EL (cell line): ENCODE measurements at places on chromosomes 16 and 17.

GRCh38 chr16:19114359-19115147 is 789 bp downstream of the ITPRIPL2 start:
- DNase-seq = peak; percentile 67

- DNase-seq = no peak
Measured at GRCh38 chr16:290015-290680, 7.2 kb downstream of the PDIA2 start.

DNA sequence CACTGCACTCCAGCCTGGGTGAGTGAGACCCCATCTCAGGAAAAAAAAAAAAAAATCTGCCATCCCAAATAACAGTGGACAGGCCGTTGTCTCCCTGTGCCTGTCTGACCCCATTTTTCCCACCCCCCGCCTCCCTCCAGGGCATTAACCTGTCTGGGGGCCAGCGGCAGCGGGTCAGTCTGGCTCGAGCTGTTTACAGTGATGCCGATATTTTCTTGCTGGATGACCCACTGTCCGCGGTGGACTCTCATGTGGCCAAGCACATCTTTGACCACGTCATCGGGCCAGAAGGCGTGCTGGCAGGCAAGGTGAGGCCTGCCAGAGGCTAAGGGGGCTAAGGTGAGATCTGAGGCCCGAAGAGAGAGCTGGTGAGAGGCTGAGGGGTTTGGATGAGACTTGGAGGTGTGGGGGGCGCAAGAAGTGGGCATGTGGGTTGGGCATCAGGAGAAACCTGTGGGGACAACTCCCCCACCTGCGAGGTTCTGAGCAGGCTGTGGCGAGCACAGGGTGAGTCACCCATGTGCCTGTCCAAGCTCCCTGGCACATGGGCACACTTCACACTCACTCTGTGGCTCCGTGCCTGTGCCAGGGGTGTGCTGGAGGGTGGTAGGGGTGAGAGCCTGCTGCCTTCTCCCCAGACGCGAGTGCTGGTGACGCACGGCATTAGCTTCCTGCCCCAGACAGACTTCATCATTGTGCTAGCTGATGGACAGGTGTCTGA is 34.7 kb downstream of the ANKRD40 start:
- DNase-seq = no peak

GRCh38 chr16:19968891-19969683 is 84.4 kb upstream of the GPRC5B start:
- DNase-seq = no peak

DNA sequence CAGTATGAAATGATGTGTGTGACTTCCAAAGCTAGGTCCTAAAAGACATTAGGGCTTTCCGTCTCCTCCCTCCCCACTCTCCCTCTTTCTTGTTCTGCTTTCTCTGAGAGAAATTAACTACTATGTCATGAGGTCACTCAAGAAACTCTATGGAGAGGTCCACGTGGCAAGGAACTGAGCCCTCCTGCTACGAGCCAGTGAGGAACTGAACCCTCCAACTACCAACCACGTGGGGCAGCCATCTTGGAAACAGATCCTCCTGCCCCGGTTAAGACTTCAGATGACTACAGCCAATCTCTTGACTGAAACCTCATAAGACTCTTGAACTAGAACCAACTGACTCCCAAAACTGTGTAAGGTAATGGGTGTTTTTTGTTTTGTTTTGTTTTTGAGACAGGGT is 4.2 kb upstream of the ALOX15 start:
- DNase-seq = no peak

- no peak for DNase-seq
Measured at GRCh38 chr16:80489173-80489572, 51.6 kb upstream of the DYNLRB2 start.

DNA sequence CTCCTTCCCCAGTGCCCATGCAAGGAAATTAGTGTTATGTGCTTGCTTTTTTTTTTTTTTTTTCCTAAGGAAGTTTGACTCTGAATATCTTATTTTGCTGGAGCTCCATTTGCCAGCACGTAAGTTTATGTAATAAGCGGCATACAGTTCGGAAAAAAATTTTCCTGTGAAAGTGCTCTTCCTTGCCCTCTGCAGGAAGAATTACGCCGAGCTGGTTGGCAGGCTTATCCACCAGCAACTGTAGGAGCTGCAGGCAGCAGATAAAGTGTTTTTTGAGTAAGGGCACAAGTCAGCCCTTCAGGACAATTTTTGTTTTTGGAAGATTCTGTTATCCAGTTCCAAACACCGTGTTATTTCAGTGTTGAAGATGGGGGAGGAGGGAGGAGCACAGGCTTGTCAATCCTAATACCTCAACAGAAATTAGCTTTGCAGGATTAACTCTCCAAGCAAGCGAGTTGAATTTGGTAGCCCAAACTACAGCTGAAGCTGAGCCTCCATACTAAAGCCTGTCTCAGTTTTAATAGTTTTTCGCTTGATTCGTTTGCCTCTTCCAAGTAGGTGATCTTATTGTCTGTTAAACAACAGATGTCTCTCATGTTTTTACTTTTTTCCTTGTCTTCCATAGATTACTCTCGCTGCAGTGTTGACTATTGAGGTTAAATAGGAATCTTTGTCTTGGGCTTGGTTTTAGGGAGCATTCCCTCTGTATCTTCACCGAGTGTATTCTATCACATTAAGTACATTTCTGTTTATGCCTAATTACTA is 1.1 kb downstream of the SPECC1 start:
- DNase-seq = peak; percentile 58

DNA sequence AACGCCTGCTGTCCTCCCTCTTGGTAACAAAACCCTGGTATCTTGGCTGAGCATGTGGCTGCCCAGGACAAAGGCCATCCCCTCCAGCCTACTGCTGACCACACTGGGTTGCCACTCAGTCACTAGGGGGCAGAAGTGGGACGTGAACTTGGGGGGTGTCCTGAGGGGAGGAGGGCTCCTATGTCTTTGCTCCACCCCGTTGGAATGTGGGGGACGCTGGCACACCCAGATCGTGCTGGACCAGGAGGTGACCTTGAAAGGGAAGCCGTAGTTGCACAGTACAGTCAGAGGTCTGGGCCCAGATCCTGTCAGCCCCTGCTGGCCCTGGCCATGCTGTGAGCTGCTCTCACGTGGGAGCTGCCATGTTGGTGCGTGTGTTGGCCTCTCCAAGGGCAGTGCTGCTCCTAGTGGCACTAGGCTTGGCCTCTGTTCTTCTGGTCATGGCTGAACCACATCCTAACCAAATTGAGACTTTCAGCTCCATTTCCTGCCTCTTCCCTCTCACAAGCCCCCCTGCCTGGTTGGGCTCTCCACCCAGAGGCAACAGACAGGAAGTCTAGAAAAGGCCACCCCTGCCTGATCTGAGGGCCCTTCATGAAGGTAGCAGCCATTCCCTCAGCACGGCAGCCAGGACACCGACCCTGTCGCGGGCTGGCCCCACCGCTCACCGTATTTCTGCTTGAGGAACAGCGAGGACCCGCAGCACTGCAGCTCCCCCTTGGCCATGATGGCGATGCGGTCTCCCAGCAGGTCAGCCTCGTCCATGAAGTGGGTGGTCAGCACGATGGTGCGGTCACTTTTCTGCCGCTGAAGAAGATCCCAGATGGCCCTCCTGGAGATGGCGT is 29.0 kb upstream of the RNPS1 start:
- peak; percentile 44 for DNase-seq

- DNase-seq = peak; percentile 65
Measured at GRCh38 chr17:13114601-13115031, 96.8 kb upstream of the ELAC2 start.

GRCh38 chr17:38547444-38547843 is 58.3 kb downstream of the SRCIN1 start:
- DNase-seq = no peak

- no peak for DNase-seq
Measured at GRCh38 chr16:17447101-17447569, 23.6 kb downstream of the XYLT1 start.

DNA sequence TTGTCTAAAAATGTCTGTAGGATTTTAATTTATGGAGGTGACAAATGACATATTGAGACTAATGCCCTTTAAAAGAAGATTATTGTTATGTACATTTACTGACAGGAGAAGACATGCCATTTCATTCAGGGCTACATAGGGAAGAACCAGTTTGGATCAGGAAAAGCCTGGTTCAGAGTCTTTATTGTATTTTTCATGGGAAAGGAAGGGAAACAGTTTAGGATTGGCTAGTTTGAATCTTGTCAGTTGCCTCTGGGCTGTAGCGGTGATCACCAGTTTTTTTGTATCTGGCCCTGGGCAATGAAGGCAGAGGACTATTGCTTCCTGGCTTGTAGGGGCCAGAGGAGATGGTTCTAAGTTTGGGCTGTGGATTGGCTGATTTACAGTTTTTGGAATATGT is 31.8 kb downstream of the NSRP1 start:
- no peak for DNase-seq

- DNase-seq = peak; percentile 96
Measured at GRCh38 chr17:61338000-61338798, 61.4 kb upstream of the TBX2 start.

DNA sequence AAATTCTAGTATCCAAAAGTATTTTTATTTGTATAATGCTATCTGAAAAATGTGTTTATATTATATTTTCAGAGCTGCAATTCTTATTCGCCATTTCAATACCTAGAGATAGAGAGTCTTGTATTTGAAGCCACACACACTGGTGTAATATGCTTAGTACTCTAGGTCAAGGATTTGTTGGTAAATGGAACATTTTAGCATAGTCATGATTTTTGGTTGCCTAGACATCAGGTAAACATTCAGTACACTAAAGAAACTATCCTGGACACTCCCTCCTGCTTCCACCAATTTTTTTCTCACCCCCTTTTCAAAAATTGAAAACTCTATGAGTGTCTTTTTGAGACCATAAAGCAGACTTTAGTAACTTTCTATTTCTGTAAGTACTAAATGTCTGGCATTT is 20.8 kb downstream of the ABHD15 start:
- DNase-seq = no peak

- DNase-seq = no peak
Measured at GRCh38 chr17:45702666-45703266, 81.4 kb upstream of the CRHR1 start.

- DNase-seq = no peak
Measured at GRCh38 chr16:20404637-20405036, at the start of gene PDILT. Gene PDILT, minus strand, starts transcription at chr16:20404737. Its CDS starts 5,437 bp downstream, at chr16:20399300.

- DNase-seq = peak; percentile 75
Measured at GRCh38 chr16:83727018-83727417, 80.8 kb upstream of the HSBP1 start.

- DNase-seq = no peak
Measured at GRCh38 chr16:49827805-49828438, 28.0 kb downstream of the ZNF423 start.

- no peak for DNase-seq
Measured at GRCh38 chr17:76008630-76009425, 8.2 kb downstream of the CDK3 start.

- peak; percentile 31 for DNase-seq
Measured at GRCh38 chr17:41967141-41967920, 736 bp downstream of the CNP start.

GRCh38 chr17:44376124-44376523 is 12.5 kb upstream of the FAM171A2 start:
- no peak for DNase-seq

GRCh38 chr16:67199011-67199807 is at the start of gene ELMO3:
Gene ELMO3, plus strand, starts transcription at chr16:67199131. Its CDS starts 196 bp downstream, at chr16:67199327.
- no peak for DNase-seq

DNA sequence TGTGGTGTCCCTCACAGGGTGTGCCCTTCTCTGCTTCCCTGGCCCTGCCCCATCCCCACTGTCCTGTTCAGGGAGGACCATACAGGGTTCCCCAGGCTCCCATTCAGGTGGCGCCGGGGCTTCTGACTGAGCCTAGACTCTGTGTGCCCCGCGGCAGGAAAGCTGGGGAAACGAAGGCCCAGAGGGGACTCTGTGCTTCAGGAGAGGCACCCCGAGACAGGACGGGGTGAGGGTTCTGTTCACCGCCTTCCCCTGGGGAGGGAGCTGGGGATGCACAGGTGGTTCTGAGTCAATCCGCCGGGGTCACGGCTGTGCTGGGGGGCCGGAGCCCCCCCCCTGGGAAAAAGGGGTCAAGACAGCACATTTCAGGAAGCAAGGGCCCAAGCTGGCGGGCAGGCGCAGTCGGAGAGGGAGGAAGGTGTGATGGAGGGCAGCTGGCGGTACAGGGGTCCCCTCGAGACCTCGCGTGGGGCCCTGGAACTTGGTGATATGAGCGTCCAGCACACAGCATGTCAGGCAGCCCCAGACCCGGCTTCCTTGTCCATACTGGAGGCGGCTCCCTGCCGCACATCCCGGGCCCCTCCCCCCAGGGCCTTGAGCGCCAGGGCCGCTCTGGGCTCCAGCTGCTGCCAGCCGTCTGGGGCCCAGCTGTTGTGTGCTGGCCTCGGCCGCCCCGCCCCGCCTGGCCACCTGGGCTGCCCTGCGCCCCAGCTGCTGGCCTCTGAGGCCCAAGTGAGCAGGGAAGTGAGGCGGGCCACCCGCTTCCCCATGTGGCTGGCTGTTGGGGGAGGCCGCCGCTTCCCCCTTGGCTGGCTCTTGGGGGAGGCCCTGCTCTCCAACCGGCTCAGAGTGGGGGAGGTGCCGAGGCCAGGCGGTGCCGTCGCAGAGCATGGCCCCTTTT is 5.6 kb upstream of the NOTUM start:
- no peak for DNase-seq

GRCh38 chr16:63652091-63652490 is 1469.8 kb downstream of the CDH11 start:
- DNase-seq = no peak

GRCh38 chr17:59377410-59377809 is 46.0 kb downstream of the YPEL2 start:
- DNase-seq = peak; percentile 67

DNA sequence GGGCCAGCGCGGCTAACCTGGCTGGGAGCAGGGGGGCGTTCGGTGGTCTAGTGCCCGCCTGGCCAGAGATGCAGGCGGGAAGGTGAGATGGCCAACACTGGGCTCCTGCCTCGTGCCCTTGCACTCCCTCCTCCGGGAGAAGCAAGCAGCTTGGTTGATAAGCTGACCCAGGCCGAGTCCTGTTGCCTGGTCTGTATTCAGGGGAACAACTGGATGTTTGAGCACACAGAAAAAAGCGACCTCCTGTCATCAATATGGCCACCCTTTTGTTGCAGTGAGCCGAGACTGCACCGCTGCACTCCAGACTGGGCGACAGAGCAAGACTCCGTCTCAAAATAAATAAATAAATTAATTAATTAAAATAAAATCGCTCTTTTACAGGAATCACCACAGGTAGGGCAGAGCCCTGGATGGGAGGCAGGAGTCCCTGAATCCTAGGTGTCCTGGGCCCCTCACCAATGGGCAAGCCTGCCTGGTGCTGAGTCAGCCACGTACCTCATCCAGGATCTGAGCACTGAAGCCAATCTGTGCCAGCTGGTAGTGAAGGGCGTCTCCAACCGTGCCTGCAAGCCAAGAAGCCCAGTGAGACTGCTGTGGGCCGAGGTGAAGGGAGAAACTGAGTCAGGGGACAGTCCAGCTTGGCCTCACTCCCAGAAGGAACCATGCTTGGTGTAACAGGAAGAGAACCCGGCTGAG is 31.8 kb downstream of the HASPIN start:
- no peak for DNase-seq
